Pericardium fibroblast (primary cell): ENCODE measurements at places on chromosomes 12 and 14. TPM values are rescaled to one million over a fixed set of nuclear protein-coding genes. Genes with fewer than 3 reads are reported as not detected.

The STRAP gene
- total RNA-seq, result 85.5 and 97.9 TPM in 2 replicates

The DHRS4 gene
- total RNA-seq, result 54.4 and 60.7 TPM in 2 replicates

The AP4S1 gene
- 2.1 and 4.8 TPM in 2 replicates for total RNA-seq

The SERPINA3 gene
- 63.4 and 80.7 TPM in 2 replicates for total RNA-seq

The MSRB3 gene
- total RNA-seq, result 28.3 and 56.0 TPM in 2 replicates

The RPGRIP1 gene
- 0.12 and 0.17 TPM in 2 replicates for total RNA-seq

The CEP128 gene
- total RNA-seq, result 1.5 and 1.6 TPM in 2 replicates

The ATXN3 gene
- 12.8 and 18.8 TPM in 2 replicates for total RNA-seq

The NKX2-1 gene
- not detected in 2 replicates for total RNA-seq

The STAB2 gene
- total RNA-seq, result not detected in 2 replicates

The PTCSC3 gene
- not detected in 2 replicates for total RNA-seq

The FIGNL2 gene
- 0.09 TPM in 1 of 2 replicates, not detected in the other for total RNA-seq

The CD163 gene
- total RNA-seq, result not detected in 2 replicates

The ATF7IP gene
- total RNA-seq, result 12.6 and 13.0 TPM in 2 replicates

The SLC17A8 gene
- total RNA-seq, result not detected in 2 replicates
